ENCODE measurements at places on chromosomes 7 and 10.

DNA sequence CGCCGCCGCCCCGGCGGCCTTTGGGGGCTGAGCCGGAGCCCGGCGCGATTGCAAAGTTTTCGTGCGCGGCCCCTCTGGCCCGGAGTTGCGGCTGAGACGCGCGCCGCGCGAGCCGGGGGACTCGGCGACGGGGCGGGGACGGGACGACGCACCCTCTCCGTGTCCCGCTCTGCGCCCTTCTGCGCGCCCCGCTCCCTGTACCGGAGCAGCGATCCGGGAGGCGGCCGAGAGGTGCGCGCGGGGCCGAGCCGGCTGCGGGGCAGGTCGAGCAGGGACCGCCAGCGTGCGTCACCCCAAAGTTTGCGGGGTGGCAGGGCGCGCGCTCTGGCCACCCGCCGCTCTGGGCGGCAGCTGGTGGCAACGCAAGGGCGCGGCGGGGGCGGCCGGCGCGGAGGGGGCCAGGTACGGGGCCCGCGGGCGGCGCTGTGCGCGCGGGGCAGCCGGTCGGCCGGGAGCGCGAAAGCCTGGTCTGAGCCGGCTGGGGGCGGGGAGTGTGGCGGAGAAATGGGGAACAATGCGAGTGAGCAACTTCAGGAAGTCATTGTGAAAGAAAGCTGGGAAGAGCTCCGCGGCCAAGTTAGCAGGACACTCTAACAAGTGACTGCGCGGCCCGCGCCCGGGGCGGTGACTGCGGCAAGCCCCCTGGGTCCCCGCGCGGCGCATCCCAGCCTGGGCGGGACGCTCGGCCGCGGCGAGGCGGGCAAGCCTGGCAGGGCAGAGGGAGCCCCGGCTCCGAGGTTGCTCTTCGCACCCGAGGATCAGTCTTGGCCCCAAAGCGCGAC is at the start of gene IKZF1:
Gene IKZF1 (plus strand): TSS at position 588 of the 782 bp plus-strand sequence. CDS start 14,346 bp downstream, outside the sequence.
- peak; percentile 54 for DNase-seq

DNA sequence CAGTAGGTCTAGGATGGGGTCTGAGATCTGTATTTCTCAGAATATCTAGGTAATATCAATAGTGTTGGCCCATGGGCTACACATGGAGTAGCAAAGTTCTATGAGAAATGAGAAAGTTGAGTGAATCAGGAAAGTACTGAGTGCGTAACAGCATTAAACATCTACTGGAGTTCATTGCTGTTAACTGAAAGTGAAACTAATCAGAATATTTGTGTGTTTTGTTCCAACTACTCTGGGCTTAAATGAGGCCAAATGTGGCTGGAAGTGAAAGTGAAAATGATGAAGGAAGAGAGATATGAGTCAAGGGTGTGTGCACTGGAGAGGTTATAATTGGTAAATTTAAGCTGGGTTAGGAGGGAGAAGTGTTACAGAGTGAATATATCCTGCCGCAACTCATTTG is 46.5 kb downstream of the TMEM106B start:
- DNase-seq: no peak

DNA sequence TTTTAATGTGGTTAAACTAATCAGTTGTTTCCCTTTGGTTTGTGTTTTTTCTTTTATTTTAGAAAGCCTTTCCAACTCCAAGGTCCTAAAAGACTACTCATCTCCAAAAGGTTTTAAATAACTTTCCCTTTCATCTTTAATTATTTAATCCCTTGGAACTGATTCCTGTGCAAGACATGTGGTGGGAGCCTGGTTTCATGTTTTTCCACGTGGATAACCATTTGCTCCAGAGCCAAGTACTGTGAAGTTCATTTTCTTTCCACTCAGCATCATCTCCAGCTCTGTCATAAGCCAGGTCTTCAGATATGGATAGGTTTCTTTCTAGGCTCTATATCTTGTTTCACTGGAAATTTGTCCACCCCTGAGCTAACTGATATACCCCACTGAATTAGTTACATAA is 16.7 kb downstream of the PPP1R3C start:
- DNase-seq: no peak

- DNase-seq: no peak
These were observed 44.5 kb downstream of the FOXK1 start for GRCh38 chr7:4726566-4726965.

- DNase-seq: no peak
These were observed 154.8 kb upstream of the COBL start for GRCh38 chr7:51471210-51471980.

- no peak for DNase-seq
These were observed 633.4 kb downstream of the PARD3 start for GRCh38 chr10:34181553-34182300.

DNA sequence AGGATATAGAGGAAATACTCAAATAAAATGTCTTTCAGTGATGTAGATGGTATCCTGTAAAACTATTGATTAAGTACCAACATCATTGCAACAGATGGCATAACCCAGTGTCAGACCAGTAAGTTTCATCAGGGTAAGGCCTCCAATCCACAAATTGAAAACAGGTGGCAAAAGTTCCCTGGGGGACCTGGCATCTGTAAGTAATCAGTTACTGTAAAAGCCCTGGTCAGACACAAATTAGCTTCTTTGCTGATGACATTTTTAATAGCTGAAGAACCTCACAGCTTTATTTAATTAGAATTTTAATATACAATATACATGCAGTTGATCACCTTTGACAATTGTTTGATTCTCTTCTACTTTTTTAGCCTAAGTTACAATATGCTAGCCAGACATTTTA is 152.5 kb downstream of the PLXDC2 start:
- DNase-seq: no peak

DNA sequence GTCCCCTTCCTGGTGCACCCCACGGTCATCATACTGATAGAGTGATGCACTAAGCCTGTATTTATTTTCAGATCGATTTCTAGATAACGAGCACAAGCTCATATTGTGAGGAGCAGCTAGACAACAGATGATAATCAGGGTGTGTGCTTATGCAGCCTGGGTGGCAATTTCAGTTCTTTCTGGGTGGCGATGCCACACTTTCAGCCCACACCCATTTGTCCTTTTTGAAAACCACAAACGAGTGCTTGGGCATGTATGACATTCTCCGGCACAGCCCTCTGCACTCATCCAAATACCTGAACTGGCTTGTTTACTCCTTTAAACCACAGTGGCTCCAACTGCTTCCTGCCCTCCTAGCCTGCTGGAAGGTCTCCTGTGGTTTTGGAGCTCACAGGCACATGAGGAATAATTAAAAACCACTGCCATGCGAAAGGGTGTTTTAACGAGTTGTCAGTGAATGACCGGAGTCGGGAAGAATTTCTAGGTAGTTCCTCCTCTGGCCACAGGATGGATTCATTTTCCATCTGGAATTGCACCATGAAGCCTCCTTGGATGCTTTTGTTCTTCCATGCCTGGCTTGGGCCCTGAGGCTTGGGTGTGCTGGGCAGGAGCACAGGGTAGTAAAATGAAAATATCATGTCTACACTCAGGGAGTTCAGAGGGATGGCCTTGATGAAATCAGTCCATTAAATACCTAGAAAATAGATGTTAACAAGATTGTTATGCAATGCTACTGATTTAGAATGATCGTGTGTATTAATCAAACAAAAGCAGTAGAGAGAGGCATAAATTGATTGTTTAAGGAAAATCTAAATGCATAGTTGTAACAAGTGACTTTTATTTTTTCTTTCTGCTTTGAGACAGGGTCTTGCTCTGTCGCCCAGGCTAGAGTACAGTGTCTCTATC is 52.4 kb upstream of the ITGB1 start:
- peak; percentile 14 for DNase-seq

- no peak for DNase-seq
These were observed 86.0 kb upstream of the ARID5B start for GRCh38 chr10:61815496-61815895.

- peak; percentile 45 for DNase-seq
These were observed 1.7 kb downstream of the IGF2BP3 start for GRCh38 chr7:23468526-23469149.

GRCh38 chr10:2300231-2300630 is 562.9 kb upstream of the ADARB2 start:
- no peak for DNase-seq

GRCh38 chr10:117217196-117217761 is 20.0 kb downstream of the KCNK18 start:
- no peak for DNase-seq

- no peak for DNase-seq
These were observed 310.1 kb upstream of the SORCS1 start for GRCh38 chr10:107474650-107475049.

- DNase-seq: peak; percentile 34
These were observed 22.8 kb downstream of the RGR start for GRCh38 chr10:84267503-84268126.

Data from CD4-positive, alpha-beta T cell (primary cell).